B cell (primary cell): ENCODE measurements at places on chromosomes 5 and 9. TPM values are rescaled to one million over a fixed set of nuclear protein-coding genes. Genes with fewer than 3 reads are reported as not detected.
A peak's percentile ranks its signal among the peaks of the same experiment; 100 is the strongest.

The SLC45A2 gene
- total RNA-seq, result 0.39 TPM in 1 of 2 replicates, not detected in the other

The GPR21 gene
- 2.3 and 2.5 TPM in 2 replicates for total RNA-seq

The ZNF879 gene
- total RNA-seq, result 13.2 and 14.7 TPM in 2 replicates

GRCh38 chr9:17081814-17082213 is 53.0 kb upstream of the CNTLN start:
- DNase-seq, result no peak

DNA sequence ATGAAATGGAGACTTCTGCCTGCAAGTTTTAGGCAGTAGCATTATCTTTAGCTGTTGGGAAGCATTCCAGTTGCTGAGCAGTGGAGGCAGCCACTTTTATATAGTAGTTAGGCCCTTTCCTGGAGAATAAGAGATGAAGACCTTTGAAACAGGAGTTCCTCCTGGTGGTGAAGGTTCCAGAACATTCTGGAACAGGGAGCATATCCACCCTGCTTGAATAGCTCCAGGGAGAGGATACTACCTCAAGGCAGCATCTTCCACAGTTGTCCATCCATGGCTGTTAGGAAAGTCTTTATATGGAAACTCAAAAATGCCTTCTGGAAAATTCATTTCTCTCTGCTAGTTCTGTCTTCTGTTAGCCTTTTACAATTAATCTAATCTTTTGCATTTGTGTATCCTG is 3.0 kb downstream of the ASPN start:
- DNase-seq, result no peak

The PCDHB15 gene
- not detected in 2 replicates for total RNA-seq

The OR13F1 gene
- total RNA-seq, result not detected in 2 replicates

GRCh38 chr5:59037453-59037852 is 454.6 kb downstream of the RAB3C start:
- no peak for DNase-seq

The CSF2 gene
- total RNA-seq, result 0.41 TPM in 1 of 2 replicates, not detected in the other

The C5orf46 gene
- not detected in 2 replicates for total RNA-seq

The REEP2 gene
- total RNA-seq, result 0.20 and 0.44 TPM in 2 replicates

DNA sequence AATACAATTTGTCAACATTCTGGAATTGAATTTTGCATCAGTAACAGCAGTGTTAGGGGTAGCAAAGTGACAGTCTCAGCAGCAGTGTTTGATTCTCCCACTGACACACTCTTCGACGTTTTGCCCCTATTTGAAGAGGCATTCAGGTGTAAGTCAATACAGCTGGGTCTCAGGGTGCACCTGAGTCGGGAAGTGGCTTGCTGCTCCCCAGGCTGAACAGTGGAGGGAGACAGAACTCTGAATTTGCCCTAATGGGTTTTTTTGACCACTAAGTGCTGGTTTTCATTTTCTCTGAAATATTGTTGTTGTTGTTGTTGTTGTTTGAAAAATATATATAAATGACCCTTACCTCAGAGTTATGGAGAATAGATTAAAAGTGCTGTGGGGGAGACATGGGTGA is 223.2 kb downstream of the TLR4 start:
- no peak for DNase-seq

DNA sequence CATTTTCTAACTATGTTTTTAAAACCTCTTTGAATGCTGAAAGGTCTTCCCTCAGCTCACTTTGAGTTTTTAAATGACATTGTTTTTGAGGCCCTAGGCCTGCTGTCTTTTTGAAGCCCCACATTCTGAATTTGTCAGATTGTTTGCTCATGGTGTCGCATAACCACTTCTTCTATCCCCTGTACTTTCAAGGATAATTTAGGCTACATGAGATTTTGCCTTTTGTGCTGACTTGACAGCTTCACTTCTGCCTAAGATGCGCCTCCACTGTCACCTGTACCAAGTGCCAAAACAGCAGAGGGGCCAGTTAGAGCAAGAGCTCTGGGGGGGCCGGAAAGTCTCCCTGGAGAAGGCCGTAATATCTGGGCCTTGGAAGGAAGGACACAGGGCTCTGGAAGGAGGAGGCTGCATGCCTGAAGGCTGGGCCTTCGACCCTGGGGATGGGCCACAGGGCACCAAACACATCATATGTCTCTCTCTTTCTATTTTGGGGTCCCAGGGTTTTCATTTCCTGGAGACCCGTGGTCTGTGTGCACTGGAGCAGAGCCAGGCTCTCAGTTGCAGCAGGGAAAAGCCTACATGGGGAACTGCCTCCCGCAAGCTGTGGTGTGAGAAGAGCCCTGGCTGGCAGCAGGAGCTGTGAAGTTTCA is 49.1 kb downstream of the NDST1 start:
- no peak for DNase-seq

The EQTN gene
- 0.95 TPM in 1 of 2 replicates, not detected in the other for total RNA-seq

DNA sequence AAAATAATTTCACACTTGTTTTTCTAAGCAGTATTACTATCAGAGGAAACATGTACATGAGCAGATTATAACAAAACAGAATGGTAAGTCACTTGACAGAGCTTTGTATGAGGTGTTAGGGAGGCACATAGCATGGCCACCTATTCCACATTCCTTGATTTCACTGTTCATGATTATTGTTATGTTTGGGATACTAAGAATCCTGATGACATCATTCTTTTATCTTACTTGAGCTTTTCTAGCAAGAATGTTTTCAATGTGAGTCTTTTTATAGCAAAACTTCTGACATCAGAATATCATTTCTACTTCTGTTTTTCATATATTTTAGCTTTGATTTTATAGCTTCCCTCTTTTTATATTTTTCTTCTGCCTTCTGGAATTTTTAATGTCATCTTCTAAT is 208.2 kb downstream of the DMRTA1 start:
- no peak for DNase-seq

- no peak for DNase-seq
Observed at GRCh38 chr5:109030360-109031143, 282.9 kb downstream of the FER start.

The AGXT2 gene
- not detected in 2 replicates for total RNA-seq

DNA sequence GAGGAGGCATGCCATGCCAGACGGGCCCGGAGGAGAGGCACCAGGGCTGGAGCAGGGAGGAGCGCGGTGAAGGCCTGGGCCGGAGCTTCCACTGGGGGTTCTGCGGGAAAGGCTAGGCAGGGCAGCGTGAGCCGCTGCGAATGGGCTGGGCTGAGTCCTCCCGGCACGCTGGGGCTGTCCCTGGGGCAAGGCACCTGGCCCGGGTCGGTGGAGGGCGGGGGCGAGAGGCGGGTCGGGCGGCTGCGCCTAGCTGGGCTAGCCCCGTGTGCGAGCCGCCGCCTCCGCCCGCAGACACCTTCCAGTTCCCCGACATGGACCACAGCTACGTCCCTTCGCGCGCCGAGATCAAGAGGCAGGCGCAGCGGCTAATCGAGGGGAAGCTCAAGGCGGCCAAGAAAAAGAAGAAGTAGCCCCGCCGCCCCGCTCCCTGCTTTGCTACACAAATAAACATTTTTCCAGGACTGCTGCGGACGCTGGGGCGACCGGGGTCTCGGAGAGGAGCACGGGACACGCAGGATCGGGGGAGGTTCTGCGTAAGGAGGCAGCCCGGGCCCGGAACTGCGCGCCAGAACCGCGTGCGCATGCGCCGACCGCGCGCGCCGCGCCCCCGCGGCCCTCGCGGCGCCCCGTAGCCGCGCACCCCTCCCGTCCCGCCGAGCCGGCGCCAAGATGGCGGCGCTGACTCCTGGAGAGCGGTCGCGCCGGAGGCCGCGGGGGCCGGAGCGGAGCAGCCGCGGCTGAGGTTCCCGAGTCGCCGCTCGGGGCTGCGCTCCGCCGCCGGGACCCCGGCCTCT is at the start of gene RABL6:
TSS of gene RABL6 (plus strand) at position 668 of the 794 bp plus-strand sequence. CDS start 249 bp downstream, outside the sequence.
- peak; percentile 93 for DNase-seq

DNA sequence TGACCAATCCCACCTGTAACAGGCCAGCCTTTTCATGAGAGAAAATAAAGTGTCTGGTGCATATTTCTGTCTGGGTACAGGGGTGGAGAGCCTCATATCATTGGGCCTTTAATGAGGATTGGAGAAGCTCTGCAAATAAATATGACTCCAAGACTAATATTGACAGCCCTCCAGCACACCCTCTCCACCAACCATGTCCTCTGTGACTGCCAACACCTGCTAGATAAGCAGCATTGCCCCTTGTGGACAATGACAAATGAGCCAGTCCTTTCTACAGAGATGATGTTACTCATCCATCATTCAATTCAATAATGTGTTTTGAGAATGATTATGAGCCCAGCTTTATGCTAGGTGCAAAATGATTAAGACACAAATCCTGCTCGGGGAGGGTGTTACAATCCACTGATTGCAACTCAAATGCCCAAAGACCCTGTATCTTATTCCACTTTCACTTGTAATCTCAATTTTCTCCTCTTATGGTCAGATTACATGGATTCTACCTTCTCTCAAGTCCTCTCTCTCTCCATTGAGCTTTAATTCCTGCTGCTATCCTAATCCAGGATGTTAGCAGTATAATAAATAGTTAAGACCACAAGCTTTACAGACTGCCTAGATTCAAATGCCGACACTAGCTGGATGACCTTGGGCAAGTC is 2.1 kb upstream of the GFRA3 start:
- DNase-seq, result no peak

DNA sequence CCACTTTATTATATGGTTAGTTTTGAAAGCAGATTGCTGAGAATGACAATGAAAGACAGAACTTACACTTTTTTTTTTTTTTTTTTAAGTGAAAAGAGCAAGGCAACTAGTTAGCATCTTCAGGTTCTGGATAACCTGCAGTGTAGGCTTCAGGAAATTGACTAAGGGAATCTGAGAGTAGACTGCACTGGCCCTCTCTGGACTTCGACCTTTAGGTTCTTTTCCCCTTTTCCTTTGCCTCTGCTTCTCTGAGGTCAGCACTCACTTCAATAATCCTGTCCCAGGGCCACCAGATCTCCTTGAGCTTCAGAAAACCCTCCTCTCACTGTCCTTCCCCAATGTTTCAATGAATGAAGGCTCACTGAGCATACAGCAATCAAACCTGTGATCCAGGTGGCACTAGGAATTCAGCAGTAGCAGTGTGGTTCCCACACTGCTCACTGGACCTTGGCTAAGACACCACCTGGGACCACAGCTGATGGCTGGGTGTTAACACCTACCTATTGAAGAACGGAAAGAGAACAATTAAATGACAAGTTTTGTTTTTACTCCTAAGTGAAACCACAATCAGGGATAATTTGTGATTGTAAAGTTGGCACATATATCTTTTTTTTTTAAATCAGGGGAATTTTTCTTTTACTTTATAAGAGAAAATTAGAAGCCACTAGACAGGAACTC is 85.8 kb upstream of the IL6ST start:
- no peak for DNase-seq
